ENCODE measurements at places on chromosomes 13 and 19.
A peak's percentile ranks its signal among the peaks of the same experiment; 100 is the strongest.

GRCh38 chr19:3397266-3398022 lies 31.1 kb downstream of the NFIC start:
- DNase-seq, result peak; percentile 41

DNA sequence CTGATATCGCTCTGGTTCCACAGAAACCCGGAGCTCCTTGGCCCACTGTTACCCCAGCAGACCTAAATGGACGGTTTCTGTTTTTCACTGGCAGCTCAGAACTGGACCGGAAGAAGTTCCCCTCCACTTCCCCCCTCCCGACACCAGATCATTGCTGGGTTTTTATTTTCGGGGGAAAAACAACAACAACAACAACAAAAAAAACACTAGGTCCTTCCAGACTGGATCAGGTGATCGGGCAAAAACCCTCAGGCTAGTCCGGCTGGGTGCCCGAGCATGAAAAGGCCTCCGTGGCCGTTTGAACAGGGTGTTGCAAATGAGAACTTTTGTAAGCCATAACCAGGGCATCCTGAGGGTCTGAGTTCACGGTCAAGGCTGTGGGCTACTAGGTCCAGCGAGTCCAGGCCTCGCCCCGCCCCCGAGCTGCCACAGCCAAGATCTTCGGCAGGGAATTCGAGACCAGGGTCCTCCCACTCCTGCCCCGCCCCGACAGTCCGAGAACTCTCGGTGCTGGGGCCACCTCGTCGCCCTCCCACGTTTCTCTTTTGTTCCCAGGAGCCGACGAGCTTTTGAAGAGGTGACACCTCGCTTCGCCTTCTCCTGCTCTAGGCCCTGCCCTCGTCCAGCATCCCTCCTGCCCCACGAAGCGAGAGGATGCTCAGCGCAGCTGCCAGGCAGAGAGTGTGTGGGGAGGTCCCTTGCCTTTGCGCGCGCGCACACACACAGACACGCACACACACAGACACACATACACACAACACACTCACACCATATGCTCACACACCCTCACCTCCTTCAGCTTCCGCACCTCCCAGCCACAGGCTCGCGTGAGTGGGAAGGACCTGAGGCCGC lies 8.8 kb downstream of the ZIC2 start:
- no peak for DNase-seq

DNA sequence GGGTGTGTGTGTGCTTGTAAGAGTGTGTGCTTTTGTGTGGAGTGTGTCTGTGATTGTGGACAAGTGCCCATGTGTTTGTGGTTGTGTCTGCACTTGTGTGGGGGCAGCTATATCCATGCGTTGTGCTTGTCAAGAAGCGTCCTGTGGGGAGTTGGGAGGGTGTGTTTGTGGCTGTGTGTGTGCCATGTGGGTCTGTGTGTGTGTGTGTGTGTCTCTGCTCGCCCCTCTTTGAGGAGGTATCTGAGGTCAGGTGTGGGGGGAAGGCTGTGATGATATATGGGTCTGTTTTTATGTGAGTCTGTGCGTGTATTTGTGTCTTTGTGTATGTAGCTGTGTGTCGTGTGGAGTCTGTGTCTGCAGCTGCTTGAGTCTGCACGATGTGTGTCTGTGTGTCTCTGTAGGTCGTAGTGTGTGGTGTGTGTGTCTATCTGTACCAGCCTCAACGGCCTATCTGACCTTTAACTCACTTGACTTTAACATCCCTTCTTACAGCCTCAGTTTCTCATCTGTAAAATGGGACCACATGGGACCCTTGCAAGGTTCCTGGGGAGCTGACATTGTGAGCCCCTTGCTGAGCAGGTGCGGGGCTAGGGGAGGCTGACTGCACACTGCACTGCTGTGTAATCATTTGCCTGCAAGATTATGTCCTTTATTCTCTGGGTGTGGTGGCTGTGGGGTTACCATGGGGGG lies 4.0 kb upstream of the NFIC start:
- DNase-seq, result no peak

DNA sequence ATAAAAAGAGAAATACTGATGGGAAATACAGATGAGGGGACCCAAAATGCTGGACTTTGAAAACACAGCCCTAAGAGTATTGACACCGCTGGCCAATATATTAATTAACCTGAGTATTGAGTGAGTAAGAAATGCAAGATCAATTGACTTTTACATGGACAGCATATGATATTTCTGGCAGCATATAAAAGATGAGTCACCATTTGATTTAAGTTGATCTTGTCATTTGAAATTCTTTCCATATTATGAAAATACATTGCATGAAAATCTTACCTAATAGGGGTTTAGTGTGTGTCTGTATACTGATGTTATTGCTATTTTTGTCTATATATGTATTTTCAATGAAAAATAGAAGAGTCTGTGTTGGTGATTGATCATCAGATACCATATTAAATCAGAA lies 619.6 kb downstream of the KCTD12 start:
- DNase-seq, result no peak

DNA sequence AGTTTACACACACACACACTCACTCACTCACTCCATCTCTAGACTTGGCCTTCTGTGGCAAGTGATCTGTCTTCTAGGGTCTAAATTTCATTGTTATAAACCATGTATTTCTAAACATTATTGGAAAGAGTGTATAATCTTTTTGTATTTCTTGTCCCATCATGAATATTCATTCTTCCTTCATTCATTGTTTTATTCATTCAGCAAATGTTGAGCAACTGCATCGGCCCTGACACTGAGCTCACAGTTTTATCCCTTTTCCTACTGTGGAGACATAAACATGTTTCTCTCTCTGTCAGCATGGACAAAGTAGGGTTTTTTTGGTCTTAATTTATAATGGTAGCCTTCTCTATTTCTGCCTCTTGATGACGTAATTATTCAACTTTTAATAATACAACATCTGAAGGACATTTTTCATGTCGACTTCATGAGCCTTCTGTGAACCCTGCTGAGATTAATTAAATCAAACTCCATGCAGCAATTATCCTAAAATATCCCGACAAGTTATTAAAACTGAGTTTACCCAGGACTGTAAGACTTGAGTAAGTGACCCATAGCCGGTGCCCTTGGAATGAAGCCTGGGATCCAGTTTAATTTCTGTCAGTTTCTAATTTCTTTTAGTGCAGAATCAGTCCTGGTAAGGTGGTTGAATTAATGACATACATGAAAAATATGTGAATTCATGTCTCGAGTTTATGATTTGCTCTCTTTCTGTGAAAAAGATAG lies 7.3 kb downstream of the SPATA13 start:
- peak; percentile 14 for DNase-seq

- DNase-seq, result no peak
Measured at GRCh38 chr13:95258619-95259194, 42.5 kb downstream of the ABCC4 start.

GRCh38 chr19:12786141-12786870 lies 5.0 kb upstream of the JUNB start:
- peak; percentile 29 for DNase-seq

GRCh38 chr13:110387451-110388107 lies 80.5 kb downstream of the COL4A2 start:
- no peak for DNase-seq

- DNase-seq, result peak; percentile 47
Measured at GRCh38 chr19:39237200-39238184, 7.3 kb downstream of the IFNL3 start.

DNA sequence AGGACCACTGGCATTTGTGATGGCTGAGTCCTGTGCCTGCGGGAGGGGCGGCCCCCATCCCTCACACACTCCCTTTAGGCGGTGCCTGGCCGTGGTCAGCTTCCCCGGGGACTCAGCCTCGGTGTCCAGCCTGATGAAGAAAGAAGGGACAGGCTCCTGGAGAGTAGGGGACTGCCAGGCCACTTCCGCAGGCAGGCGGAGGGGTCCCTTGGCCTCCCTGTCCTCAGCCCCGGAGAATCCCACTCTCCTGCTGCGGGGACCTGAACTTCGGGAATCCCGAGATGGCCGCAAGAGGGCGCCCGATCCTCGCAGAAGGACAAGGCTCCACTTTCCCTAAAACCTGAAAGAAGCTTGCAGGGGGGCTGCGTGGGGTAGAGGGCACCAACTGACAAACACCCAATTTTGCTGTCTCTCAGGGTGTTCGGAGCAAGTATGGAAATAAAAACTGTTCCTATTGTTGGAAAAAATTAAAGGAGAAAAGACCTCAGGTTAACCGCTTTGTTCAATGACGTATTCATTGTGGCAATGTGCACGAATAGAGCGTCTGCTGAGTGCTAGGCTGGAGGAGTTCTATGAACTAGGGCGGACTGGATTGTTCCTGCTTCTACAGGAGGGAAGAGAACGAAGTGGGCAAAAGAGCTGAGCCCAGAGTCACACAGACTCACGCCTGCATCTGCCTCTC lies 297.3 kb downstream of the ZNF536 start:
- DNase-seq, result peak; percentile 40

- DNase-seq, result peak; percentile 47
Measured at GRCh38 chr13:75685239-75685697, 49.1 kb downstream of the LMO7 start.

DNA sequence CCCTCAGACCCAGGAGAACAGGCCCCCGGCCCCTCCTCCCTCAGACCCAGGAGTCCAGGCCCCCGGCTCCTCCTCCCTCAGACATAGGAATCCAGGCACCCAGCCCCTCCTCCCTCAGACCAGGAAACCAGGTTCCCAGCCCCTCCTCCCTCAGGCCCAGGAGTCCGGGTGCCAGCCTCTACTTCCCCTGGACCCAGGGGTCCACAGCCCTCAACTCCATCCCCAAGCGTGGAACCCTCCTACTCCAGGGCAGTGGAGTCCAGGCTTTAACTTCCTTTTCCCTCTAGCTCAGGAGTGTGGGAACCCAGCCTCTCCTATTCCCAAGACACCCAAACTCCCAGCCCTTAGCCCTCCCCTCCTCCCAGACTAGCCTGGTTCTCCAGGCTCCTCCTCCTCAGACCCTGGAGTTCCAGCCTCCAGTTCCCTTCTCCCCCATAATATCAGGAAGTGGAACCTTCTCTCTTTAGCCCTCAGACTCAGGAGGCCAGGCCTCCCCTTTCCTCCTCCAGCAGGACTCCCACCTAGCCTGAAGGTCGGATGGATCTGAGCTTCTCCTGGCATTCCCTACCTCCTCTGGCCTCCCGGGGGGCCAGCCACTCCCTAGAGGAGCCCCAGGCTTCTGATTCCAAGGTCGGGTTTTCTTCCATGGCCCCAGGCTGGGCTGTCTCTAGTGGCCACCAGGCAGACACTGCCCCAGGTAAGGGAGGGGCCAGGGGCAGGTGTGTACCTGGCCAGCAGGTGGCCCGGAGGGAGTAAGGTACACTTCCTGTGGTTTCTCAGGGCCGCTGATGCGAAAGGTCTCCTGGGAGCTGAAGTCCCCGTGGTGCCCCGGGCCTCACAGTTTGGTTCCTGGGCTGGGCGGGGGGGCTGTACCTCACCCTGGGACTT lies at the start of gene TMC4:
TSS of gene TMC4 (minus strand) at position 690 of the 888 bp plus-strand sequence. CDS start at position 647, 43 bp downstream.
- DNase-seq, result peak; percentile 95

DNA sequence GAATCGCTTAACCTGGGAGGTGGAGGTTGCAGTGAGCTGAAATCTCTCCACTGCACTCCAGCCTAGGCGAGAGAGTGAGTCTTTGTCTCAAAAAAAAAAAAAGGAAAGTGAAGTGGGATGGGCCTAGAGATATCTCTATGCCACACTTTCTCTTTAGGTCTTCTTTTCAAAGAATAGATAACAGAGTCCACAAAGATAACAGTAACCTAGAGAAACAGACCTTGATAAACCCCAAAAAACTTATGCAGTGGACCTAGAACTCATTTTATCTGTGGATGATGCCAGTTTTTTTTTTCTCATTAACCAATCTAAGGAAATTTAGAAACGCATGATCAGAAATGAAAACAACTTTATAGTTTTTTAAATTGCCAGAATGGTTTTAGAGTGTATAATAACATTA lies 227.4 kb downstream of the LHFPL6 start:
- DNase-seq, result no peak

DNA sequence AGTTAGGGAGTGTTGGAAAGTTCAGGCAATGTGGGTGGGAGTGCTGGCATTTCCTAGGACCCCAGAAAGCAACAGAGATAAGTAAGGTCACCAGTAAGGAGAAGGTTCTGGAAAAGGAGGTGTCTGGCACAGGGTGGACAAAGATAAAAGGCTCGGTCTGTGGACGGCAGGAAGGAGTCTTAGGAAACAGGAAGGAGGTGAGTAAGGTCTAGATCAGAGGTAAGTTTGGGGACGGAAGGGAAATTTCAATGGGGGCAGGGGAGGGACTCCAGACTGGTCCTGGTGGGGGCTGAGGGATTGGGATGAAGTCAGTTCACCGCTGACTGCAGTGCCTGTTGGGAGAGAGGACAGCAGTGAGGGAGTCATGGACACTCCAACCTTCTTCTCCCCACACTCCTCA lies 7.8 kb upstream of the OPA3 start:
- DNase-seq, result no peak

DNA sequence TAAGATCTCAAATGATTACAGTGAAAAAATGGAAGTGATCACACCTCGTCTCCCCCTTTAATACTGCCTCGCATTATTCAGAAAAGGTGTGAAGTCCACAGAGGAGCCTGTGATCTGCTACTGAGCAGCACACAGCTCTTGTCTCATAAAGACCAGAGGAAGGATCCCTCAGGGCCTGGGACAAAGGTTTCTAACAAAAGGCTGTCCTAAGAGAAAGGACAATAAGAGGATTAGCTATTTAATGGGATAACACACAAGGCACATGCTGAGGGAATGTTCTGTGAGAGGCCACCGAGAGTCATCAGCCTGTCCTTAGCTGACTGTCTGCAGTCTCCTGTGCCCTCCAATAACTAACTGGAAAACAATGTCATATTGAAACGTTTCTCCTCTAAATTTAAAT lies 26.7 kb downstream of the EBPL start:
- DNase-seq, result no peak

DNA sequence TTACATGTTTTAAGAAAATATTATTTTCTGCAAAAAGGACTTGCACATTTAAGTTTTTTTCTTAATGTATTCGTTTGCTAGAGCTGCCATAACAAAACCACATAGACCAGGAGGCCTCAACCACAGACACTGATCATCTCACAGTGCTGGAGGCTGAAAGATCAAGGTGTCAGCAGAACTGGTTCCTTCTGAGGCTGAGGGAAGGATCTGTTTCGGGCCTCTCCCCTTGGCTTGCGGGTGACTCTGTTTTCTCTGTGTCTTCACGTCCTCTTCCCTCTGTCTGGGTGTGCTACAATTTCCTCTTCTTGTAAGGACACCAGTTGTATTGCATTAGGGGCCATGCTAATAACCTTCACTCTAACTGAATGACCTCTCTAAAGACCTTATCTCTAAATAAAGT lies 364.2 kb downstream of the IRS2 start:
- DNase-seq, result no peak

DNA sequence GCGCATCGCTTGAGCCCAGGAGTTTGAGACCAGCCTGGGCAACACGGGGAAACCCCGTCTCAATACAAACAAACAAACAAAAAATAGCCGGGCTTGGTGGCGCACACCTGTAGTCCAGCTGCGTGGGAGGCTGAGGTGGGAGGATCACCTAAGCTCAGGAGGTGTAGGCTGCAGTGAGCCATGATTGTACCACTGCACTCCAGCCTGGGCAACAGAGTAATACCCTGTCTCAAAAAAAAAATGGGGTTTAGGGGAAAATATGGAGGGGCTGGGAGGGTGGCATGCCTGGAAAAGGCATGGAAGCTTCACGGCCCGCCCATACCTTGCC lies 1.9 kb upstream of the ISYNA1 start:
- DNase-seq, result no peak

GRCh38 chr19:2123682-2124387 lies 27.1 kb downstream of the IZUMO4 start:
- DNase-seq, result no peak
